ENCODE measurements at places on chromosomes 16 and 17. TPM values are rescaled to one million over a fixed set of nuclear protein-coding genes. Genes with fewer than 3 reads are reported as not detected.
A peak's percentile ranks its signal among the peaks of the same experiment; 100 is the strongest.

GRCh38 chr16:18846416-18846815 lies 45.1 kb upstream of the ARL6IP1 start:
- no peak for ATAC-seq

- no peak for ATAC-seq
Measured at GRCh38 chr17:78355045-78355641, 4.7 kb downstream of the SOCS3 start.

- ATAC-seq, result peak; percentile 36
Measured at GRCh38 chr17:81387100-81388090, 7.9 kb upstream of the BAHCC1 start.

GRCh38 chr17:62892061-62892675 lies 73.9 kb upstream of the TANC2 start:
- ATAC-seq, result no peak

MAPT gene
- total RNA-seq, result 3.4 TPM

TBL3 gene
- 34.1 TPM for total RNA-seq

- no peak for ATAC-seq
Measured at GRCh38 chr17:11953924-11954323, 43.4 kb downstream of the ZNF18 start.

- ATAC-seq, result peak; percentile 51
Measured at GRCh38 chr17:49775546-49776260, 11.8 kb upstream of the FAM117A start.

PRSS33 gene
- total RNA-seq, result not detected

DNA sequence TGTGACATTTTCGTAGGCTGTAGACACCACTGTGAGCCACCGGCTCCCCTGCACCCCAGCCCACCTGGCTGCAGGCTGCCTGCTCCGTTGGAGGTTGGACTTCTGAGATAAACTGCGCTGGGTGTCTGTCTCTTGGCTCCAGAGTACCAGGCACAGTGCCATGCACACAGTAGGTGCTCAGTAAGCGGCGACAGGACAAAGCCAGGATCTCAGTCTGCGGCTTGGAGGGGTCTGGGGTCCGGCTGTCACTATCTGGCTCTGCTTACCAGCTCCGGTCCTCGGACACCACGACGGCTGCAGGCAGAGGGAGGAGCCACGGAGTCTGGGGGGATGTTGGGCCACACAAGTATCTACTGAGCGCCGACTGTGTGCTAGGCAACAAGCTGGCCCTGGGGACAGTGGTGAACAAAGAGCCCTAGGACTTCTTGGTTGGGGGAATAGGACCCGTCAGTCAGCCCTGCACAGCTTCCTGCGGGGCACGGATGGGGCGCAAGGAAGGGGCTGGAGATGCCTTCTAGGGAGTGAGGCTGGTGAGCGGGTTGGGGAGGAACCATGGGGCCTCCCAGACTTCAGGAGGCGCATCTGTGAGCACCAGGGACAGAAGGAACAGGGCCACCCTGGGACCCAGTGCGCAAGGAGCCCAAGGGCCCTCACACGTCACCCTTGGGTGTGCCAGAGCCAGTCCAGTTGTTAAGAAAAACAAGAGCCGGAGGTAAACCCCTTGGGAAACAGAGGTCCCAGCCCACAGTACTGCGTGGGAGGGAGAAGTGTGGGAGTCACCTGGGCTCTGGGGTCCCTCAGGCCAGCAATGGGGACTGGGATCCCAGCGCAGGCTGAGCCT lies 17.3 kb downstream of the JPH3 start:
- ATAC-seq, result no peak

DNA sequence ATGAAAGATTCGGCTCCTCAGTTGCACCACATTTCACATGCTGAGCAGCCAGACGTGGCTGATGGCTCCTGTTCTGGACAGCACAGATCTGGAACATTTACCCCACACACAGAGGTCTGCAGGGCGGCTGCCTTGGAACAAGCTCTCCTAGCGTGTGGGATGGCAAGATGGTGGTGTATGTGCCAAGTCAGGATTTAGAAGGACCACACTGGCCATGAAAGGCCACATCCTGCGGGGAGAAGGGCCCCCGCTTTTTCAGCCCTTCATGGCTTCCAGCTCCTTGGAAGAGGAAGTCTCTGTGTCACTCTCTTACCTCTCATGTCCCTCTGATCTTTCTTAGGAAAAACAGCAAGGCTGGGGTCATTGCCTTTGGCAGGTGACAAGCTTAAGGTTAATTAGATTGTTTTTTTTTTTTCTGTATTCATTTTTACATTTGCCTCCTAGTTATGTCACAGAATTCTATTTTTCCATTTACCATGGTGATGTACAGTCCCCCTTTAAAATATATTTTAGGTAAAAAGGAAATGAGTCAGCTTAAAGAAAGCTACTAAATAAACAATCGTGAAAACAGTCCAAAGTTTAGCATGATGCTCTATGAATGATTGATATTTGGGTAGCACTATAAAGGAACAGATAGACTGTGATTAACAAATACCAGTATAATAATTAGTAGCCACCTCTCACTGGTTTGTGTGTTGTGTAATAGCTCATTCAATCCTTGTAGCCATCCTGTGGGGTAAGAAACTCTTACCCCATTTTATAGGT lies 396.6 kb downstream of the CPPED1 start:
- ATAC-seq, result no peak

- ATAC-seq, result no peak
Measured at GRCh38 chr16:25796239-25796638, 104.5 kb downstream of the HS3ST4 start.

Measured in gastroesophageal sphincter (tissue), 4 donors.